ENCODE measurements at places on chromosomes 3 and 15.

DNA sequence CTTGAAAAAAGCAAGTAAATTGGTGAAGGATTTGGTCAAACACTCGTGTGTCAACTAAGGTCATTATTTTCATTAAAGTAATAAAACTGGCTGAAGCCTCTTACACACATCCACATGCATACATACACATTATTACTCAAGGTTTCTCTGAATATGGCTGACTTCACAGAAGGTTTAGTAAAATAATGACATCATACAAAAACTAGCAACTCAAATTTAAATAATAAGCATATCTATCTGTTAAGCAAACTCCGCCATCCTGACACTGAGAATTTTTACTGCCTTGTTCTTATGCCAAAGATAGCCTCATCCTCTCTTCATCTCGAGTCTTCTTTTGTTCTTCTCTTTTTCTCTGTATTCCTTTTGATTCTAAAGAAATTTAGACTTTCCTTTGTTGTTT is 739.1 kb downstream of the GBE1 start:
- no peak for DNase-seq

DNA sequence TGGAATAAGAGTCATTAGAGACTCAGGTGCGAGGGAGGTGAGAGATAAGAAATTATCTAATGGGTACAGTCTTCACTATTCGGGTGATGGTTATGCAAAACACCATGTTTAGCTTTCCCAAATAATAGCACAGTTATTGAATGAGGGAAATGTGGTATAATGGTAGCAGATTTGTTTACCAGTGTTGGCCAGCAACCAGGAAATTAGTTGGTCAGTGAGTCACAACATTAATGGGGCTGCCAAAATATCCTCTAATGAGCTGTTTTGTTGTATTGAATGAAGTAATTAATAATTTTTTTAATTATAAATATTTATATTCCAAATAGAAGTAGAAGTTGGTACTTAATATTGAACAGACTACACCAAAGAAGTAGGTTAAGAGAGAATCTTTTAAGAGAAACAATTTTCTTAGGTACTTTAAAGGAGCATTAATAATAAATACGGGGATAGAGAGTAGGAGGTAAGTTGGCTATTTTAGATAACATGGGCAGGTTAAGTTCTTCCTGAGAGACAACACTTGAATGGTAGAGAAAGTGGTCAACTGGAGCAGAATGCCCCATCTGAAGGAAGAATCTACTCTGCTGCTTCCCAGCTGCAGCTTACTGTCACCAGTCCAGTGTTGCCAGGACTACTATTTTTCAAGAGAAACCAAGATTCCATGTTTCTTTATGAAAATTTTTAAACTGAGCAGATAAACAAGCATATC is 218.8 kb downstream of the UBE2E2 start:
- peak; percentile 9 for DNase-seq

- DNase-seq, result no peak
Measured at GRCh38 chr3:87437765-87438164, 161.4 kb upstream of the POU1F1 start.

- no peak for DNase-seq
Measured at GRCh38 chr3:7697548-7697947, 804.1 kb upstream of the LMCD1 start.

- no peak for DNase-seq
Measured at GRCh38 chr3:64584179-64584578, 103.6 kb downstream of the ADAMTS9 start.

GRCh38 chr3:59535791-59536221 is 486.0 kb upstream of the CFAP20DC start:
- DNase-seq, result no peak

DNA sequence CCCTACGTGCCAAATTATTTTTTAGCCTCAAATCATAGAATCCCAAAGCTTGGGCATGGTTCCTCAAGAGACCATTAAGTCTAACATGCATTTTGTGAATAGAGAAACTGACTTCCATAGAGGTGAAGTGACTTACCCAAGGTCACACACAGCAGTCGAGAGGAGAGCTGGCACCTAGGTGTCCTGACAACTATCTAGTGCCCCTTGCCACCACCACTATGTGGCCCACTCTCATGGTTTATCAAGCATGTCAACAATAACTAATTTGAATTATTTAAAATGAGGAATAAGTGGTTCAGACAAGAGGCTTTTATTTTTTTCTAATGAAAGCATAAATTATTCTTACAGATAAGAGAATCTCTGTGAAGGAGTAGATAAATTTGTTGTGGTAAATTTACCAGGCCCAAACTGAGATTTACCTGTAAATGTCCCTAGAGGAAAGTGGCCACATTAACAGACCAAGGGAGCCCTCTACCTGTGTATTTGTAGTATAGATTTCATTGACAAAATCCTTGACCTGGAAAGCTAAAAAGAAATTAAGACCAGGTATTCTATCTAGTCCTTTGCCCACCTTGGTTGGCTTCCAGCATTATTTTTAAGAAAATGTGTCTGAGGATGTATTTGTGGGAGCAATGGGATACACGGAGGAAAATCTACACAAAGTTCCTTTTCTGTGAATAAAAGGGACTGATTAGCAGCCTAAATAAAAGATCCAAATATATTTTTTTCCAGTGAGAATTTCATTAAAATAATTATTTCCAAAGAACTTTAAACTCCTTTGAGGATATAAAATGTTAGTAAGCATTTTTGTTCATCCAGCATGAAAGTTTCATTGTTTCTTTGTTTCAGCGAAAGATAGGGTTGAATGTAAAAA is 49.1 kb downstream of the IQCH start:
- peak; percentile 55 for DNase-seq

GRCh38 chr3:69428657-69429255 is 42.9 kb upstream of the FRMD4B start:
- peak; percentile 66 for DNase-seq

- peak; percentile 15 for DNase-seq
Measured at GRCh38 chr3:13353936-13354542, 66.1 kb downstream of the NUP210 start.

GRCh38 chr15:39680868-39681267 is 100.0 kb downstream of the THBS1 start:
- no peak for DNase-seq

DNA sequence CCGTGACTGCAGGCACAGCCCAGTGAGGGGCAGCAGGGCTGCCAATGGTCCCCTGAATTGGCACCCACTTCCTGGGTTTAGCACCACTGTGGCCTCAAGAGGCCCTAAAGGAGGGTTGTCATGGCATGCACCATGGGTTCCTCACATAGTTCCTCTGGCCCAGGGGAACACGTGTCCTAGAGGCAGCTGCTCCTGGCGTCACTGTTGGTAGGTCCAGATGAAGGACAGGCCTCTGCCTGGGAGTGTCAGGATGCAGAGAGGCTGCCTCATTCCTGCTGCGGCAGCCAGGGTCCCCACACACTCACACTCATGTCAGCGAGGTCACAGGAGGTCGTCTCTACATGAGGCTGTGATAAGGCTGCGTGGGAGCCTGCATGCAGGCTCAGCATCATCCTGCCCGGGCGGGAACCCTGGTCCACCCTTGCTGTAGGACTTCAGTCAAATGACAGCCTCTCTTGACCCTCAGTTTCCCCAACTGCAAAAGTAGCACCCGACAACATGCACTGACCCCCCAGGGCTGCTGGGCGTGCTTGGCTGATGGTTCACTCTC is 26.1 kb upstream of the SFMBT1 start:
- no peak for DNase-seq

GRCh38 chr3:77319711-77320110 is 279.8 kb downstream of the ROBO2 start:
- peak; percentile 1 for DNase-seq

- peak; percentile 2 for DNase-seq
Measured at GRCh38 chr15:79089890-79090486, 592 bp downstream of the RASGRF1 start.
